ENCODE measurements at places on chromosomes 2 and 18.

DNA sequence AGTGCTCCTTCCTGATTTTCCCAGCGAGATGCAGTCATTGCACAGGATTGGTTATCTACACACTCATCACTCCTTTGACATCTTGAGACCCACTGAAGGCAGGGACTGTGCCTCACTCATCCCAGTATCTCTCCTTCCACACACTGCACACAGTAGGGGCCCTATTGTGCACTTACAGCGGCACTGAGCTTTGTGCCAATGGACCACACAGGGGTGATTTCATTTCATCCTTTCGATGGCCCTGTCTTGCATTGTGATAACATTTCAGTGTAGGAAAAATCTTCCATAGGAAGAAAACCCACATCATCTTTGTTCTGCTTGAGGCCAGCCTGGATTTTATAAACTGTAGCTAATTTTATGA lies 11.0 kb upstream of the LRRFIP1 start:
- no peak for DNase-seq

- DNase-seq: no peak
Observed at GRCh38 chr2:3460831-3461800, 58.2 kb downstream of the ADI1 start.

- no peak for DNase-seq
Observed at GRCh38 chr2:68774569-68775271, 40.1 kb downstream of the ARHGAP25 start.

GRCh38 chr2:172288603-172289002 lies 138.8 kb upstream of the ITGA6 start:
- peak; percentile 23 for DNase-seq

- no peak for DNase-seq
Observed at GRCh38 chr2:66442516-66443185, 7.7 kb downstream of the MEIS1 start.

DNA sequence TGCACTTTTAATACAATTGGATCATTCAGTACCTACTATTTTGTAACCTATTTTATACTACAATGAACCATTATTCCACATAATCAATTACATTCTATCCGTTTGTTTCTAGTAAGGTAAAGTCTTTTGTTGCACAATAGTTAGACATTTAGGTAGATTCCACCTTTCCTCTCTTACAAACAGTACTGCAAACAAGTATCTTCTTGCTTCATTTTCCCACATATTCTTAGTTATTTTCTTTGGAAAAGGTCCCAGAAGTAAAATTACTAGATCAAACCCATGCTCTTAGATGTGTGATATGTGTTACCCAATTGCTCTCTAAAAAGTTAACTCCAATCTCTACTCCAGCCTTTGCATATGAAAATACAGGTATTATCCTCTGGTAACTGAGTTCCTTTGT lies 49.6 kb downstream of the SPIRE1 start:
- no peak for DNase-seq

GRCh38 chr2:59589881-59590280 lies 963.6 kb downstream of the BCL11A start:
- DNase-seq: no peak

DNA sequence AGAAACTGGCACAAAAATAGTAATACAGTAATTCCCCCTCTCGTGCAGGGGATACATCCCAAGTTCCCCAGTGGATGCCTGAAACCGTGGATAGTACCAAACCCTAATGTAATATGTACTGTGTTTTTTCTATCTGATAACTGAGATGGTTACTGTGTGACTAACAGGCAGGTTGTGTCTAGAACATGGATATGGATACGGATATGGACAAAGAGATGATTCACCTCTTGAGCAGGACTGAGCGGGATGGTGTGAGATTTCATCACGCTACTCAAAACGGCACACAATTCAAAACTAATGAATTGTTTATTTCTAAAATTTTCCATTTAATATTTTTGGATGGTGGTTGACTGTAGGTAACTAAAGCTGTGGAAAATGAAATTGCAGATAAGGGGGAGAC lies 3.4 kb downstream of the MBD1 start:
- DNase-seq: peak; percentile 52

DNA sequence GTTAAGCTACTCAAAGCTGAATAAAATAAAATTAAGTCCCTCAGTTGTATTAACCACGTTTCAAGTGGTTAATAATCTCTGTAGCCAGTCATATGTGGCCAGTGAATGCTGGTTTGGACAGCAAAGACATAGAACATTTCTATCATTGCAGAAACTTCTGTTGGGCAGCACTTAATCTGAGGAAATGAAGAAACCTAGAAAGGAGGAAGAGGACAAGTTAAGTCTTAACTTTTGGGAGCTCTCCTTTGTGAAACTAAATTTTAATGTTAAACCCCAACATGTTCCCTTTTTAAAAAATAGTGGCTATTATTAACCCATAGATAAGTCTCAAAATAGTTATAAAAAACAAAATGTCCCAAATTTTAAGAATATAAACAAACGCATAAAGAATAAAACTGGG lies 421.3 kb downstream of the ARHGAP15 start:
- no peak for DNase-seq

GRCh38 chr2:238456970-238457926 lies 30.5 kb downstream of the ASB1 start:
- DNase-seq: no peak

GRCh38 chr18:77118256-77119090 lies 14.1 kb downstream of the MBP start:
- DNase-seq: no peak

GRCh38 chr18:60295674-60296073 lies 76.9 kb downstream of the MC4R start:
- no peak for DNase-seq

DNA sequence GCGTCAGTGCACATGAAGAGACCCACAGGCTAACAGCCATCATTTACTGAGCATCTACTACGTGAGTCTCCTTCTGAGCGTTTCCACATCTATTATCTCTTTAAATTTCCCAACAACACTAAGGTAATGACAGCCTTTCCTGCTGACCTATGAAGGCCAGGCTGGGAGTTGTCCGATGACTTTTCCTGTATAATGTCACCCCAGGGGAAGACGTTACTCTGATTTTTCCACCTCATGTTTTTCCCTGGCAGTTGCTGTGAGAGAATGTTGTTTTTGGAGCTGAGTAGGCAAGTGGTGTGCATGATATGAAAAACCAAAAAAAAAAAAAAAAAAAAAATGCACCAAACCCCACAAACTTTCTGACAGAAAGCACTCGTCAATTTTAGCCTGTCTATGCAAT lies 207.6 kb downstream of the SLC8A1 start:
- no peak for DNase-seq

DNA sequence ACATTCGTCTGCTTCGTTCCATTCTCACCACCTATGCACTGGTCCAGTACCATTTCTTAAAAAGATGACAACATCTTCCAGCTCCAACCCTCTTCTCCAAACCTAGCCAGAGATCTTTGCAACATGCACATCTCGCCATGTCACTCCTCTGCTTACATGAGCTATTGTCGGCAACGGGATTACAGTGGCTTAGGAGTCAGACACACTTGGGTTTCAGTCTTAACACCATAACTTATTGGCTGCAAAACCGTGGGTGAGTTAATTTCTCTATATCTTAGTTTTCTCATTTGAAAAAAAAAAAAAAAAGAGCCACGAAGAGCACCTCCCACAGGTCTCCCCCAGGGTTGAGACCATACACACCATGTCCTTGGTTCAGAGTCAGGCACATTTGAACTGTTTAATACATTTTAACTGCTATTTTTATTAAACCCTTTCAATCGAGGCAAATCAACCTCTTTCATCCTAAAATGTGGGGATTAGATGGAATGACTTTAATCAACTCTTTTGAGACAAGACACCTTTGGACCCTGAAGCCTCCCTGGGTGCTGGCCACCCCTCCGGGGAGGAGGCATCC lies 889 bp downstream of the ANKRD29 start:
- DNase-seq: no peak

Data from RKO (cell line).